Stimulated activated CD4-positive, alpha-beta T cell treated with anti-CD3 and anti-CD28 coated beads, Interleukin-15, amount 100 ng/mL, for 1 hour (primary cell): ENCODE measurements at places on chromosomes 11 and 22.

DNA sequence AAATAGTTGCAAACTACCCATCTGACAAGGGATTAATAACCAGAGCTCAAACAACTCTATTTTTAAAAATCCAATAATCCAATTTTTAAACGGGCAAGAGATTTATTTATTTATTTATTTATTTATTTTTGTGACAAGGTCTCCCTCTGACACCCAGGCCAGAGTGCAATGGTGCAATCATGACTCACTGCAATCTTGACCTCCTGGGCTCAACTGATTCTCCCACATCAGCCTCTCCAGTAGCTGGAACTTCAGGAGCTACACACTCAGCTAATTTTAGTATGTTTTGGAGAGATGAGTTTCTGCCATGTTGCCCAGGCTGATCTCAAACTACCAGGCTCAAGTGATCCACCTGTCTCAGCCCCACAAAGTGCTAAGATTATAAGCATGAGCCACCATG is 267.2 kb upstream of the BLID start:
- DNase-seq = no peak

DNA sequence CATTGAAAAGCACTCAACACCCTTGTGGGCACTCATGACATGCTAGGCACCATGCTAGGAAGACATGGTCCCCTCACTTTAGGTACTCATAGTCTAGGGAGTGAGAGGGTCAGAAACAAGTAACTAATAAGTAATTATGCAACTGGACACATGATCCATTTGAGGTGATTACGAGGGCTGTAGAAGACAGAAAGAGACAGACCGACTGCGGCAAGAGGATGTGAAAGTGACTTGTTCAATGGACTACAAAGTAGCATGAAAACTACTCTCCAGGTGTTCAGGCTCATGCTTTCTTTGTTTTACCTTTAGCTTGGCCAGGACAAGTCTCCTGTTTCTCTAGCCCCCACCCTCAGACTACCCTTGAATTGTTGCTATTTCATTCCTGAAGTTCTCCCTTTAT is 310.8 kb upstream of the SORL1-AS1 start:
- no peak for DNase-seq

DNA sequence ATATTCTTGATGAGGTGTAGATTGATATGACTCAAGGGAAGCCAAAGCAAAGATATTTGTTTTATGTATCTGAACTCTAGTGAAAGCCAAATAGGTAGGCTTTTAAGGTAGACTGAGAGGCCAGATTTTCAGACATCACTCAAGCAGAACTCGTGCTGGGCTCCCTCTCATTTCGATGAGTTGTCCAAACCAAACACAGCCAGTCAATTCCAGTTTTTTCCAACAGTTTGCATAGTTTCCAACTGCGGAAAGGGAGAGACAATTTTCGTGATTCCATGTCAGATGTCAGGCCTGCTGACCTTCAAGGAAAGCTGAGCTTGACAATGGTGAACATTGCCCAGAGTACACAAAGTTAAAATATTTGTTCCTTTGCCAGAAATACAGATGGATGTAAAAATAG is 110.9 kb upstream of the MPPED2 start:
- DNase-seq = no peak

DNA sequence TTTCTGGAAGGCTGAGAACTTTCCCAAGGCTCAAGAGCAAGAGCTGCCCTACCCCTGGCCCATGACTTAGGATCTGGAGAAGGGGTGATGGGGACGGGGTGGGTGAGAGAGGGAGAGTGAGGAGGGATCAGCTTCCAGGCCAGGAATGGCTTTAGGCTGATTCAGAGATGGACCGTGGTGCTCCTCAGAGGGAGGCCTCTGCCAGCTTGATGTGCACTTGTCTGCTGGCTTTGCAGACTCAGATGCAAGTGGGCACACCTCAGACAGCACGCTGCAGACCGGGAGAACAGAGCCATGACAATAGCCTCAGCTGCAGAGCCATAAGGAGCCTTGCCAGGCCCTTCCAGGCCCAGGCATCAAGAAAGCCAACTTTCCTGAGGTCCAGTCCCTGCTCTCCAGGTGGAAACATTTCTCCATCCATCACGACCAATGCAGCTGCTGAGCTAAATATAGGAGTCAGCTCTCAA is 41.3 kb downstream of the ALX4 start:
- no peak for DNase-seq

DNA sequence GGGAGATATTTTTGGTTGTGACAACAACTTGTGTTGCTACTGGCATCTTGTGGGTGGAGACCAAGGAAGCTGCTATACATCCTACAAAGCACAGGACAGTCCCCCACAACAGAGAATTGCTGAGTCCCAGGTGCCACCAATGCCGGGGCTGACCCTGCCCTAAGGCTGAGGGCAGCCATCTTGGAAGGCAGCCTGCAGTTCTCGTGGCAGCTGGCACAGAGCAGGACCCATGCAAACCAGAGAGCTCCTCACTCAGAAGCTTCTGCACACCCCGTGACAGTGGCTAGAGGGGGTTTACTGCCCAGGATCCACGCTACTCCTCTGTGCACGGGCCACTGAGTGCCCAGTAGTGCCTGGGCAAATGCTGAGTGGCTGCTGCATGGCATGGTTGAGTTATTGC is 143.4 kb downstream of the CTTN start:
- no peak for DNase-seq

DNA sequence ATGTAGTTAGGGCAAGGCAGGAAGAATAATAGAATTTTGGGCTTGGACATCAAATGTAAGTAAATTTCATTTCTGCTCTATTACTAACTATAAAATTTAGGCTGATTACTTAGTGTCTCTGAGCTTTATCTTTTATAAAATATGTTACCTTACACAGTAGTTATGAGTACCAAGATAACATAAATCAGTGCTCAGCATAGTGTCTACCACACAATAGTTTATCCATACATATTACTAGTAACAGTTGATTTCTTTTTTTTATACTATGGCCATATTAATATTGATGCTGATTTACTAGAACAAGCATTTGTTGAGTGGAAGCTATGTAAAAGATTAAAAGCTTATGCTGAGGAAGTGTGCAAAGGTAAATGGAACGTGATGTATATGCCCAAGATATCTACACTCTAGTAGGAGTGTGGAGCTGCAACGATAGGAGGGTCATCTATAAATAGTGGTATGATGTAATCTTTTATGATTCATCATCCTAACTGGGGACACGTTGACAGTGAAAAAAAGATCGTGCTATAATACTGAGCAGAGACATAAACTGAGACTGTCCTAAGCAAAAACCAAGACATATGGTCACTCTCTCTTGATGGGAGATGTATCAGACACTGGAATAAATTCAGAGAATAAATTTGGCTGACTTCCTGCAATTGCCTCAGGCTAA is 8.7 kb upstream of the SLC5A12 start:
- DNase-seq = no peak
